Esophagus muscularis mucosa (tissue), 4 donors: ENCODE measurements at places on chromosomes 5 and 9.

GRCh38 chr5:116598911-116599310 is 24.3 kb upstream of the SEMA6A start:
- H3K4me1 ChIP-seq: peaks cover 46% of the 10 kb centered on the region
- no peak for DNase-seq

DNA sequence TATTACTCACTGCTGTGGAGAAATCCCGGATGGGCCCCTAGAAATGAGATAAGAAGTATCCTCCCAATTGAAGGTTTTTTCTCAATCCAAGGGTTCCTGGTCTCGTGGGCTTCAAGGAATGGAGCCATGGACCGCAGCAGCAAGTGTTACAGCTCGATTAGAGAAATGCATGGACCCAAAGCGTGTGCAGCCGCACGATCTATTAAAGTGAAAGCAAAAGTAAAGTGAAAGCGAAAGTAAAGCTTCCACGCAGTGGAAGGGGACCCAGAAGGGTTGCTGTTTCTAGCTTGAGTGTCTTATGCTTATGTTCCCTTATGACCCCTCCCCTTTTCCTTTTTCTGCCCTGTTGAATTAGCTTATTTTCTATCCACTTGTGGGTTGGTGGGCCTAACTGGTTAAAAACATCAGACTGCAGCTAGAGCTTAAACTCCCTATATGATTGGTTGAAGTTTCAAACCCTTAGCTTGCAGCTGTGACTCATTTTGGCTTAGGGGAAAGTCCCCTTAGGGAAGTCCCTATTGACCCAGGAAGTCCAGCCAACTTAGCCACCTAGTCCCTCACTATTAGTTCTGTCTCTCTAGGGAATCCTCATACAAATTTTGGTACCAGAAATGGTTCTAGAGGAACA is 1111.8 kb downstream of the TAF11L14 start:
- H3K27ac ChIP-seq: peak overlapping the region; percentile 25
- peak; percentile 88 for DNase-seq
- H3K4me3 ChIP-seq: peak overlapping the region; percentile 47
- no peaks in the 10 kb centered on the region for H3K36me3 ChIP-seq
- no peaks in the 10 kb centered on the region for H3K4me1 ChIP-seq

DNA sequence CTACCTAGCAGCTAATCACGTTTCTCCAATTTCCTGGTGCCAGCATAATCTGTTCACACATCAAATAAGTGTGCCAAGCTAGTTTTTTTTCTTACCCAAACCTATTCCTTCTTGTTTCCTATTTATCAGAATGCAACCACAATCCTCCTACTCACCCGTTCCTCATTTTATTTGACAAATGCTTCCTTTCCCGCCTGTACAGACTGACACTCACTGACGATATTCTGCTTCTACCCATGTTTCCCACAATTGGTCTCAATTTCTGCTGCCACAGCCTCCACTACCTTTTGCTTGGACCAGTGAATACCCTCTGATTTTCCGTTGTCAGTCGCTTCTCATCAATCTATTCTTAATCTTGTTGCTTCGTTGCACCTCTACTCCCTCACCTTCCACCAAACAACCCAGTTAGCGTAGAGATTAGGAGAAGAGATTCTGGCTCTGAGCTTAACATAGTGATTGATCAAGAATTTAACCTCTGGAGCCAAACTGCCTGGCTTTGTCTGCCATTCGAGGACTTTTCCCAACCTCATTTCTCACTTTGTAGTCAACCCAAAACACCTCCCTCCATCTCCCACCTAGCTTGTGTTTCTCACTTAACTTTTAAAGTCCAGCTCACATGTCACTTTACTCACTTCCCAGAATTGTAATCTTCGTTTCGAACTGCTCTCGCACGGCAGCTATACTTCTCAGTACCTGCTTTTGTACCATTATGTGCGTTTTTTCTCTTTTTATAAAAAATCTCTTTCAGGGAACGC is 729 bp upstream of the TMEM38B start:
- no peaks in the 10 kb centered on the region for H3K36me3 ChIP-seq
- no peak overlapping the region for H3K27ac ChIP-seq
- no peak for DNase-seq
- H3K4me3 ChIP-seq: peak overlapping the region; percentile 82
- no peaks in the 10 kb centered on the region for H3K27me3 ChIP-seq

DNA sequence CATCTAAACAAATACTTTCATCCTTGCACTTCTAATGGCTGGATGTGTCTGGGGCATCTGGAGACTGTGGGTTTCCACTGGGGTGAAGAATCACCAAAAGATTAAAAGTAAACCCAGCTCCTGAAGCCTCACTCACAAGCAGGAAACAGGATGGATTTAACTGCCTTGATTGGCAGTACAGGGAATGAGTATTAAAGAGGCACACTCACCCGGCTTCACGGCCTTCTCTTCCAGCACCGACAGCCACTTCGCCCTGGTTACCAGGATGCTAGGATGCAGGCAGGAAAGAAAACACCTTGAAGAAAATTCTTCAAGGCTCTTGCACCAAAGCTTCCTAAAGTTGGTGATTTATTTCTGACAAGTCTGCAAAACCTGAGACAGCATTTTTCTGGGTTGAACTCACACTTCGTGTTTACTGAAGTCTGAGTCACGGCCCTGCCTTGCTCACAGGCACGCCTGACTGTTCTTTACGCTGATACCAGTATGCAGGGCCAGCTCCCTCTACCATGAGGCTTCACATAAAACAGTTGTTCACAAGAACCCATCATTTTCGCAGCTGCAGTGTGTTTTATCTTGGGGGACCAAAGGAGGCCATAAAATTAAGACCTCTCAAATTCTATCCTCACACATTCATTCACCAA is 56.5 kb upstream of the ZNF354A start:
- H3K27ac ChIP-seq: no peak overlapping the region
- H3K27me3 ChIP-seq: peaks cover 12% of the 10 kb centered on the region
- no peak overlapping the region for H3K4me3 ChIP-seq
- H3K4me1 ChIP-seq: no peaks in the 10 kb centered on the region
- no peaks in the 10 kb centered on the region for H3K36me3 ChIP-seq

GRCh38 chr9:127336506-127337352 is 60.2 kb upstream of the SLC2A8 start:
- no peak overlapping the region for H3K4me3 ChIP-seq
- H3K27me3 ChIP-seq: no peaks in the 10 kb centered on the region
- peak; percentile 96 for DNase-seq
- H3K36me3 ChIP-seq: peaks cover 32% of the 10 kb centered on the region
- peaks cover 54% of the 10 kb centered on the region for H3K4me1 ChIP-seq
